ENCODE measurements at places on chromosomes 6 and 20.

DNA sequence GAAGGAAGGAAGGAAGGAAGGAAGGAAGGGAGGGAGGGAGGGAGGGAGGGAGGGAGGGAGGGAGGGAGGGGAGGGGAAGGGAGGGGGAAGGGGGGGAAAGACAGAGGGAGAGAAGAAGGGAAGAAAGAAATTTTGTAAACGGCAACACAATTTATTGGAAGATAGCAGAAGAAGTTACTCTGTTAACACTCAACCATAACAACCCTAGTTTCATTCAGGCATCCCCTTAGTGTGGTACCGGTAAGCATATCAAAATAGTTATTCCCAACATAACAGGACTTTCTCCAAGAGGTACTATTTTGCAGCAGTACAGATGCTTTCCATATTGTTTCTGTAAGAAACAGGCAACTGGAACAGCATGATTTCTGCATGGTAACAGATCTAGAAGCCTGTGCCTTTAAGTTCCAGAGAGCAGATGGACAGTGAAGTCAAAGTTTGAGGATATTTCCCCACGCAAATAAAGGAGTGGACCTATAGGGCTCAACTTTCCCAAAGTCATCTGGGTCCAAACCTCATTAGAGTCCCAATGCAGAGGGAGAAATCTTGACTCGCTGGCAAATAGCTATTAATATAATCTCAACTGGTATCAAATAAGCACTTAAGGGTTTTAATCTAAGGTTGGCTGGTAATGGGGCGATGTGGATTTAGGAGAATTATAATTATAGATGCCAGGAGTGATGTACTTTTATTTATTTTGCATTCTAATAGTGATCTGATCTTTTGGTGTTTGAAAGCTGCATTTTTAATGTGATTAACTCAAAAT lies 69.4 kb downstream of the TENT5A start:
- no peak for DNase-seq

DNA sequence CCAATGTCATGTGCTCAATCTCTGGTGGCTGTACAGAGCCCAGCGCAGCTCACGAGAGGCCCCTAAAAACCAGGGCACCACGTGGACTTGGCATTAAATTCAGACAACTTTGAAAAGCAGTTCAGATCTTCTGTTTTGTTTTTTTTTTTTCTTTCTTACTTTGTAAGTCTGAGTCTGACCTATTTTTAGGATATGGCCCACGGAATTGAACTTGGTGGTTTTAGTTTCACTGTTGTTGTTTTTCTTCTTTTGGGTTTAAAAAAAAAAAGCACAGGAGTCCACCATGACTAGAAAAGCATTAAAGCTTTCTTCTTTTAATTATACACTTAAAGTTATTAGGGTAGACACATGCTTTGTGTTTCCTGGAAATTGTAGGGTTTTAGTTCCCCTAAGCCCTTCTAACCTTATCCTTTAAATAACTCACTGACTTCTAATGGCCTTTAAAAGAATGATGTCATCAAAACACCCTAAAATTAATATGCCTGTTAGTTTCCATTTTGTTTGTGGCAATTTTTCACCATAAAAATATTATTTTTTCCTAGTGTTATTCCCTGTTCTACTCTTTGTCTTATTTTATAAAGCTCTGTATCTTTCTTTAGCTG lies 48.5 kb upstream of the CCN2 start:
- DNase-seq = no peak

DNA sequence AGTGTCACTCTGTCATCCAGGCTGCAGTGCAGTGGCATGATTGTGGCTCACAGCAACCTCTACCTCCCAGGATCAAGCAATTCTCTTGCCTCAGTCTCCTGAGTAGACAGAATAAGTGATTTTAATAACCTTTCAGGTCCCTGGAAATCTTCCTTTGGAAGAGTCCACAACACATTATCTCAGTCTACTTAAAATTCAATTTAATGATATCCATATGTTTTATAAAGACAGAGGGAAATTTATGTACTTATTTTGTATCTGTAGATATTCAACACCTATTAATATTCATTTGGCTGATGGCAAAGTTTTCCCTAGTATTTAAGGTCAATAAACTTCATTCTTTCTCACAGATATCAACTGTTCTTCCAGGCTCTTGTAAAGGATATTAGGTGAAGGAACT lies 881.4 kb upstream of the GJE1 start:
- DNase-seq = no peak

- peak; percentile 84 for DNase-seq
Observed at GRCh38 chr20:47682028-47682783, 103.1 kb downstream of the SULF2 start.

- DNase-seq = no peak
Observed at GRCh38 chr6:11363881-11364576, 131.6 kb upstream of the NEDD9 start.

DNA sequence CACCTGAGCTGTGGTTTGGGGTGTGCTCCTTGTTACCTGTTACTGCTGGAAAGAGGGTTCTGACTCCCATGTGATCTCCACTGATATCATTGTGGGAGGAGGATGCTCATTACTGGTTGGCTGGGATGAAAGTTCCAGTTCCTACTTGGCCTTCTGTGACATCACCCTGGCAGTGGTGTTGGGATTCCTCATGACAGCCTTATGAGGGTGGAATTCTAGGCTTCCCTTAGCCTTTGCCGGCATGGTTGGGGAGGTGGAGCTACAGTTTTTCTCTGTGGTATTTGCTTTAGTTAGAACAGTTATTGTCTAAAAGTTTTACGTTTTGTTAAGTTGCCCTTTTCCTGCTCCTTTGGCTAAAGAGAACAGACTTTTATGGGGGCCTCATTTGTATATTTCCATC lies 112.1 kb downstream of the AFG1L start:
- DNase-seq = no peak

DNA sequence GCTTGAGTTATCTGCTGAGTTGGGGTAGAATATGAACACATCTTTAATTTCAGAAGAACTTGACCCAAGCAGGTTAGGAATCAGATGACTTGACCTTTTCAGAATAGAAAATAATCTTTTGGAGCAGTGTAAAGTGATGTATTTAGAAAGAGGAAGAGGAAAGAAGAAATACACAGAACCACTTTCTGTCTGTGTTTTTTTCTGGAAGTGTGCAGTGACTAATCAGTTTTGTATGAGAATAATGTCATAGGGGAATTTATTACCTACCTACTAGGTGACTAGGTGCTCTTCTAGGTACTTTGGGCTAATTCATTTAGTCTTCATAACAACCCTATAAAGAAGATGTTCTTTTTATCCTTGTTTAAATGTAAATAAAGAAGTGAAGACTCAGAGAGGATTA lies 3.0 kb downstream of the PPP1R14C start:
- no peak for DNase-seq

- peak; percentile 67 for DNase-seq
Observed at GRCh38 chr20:63942250-63942951, 13.8 kb downstream of the UCKL1 start.

GRCh38 chr20:37968841-37969401 lies 64.3 kb downstream of the TTI1 start:
- no peak for DNase-seq

DNA sequence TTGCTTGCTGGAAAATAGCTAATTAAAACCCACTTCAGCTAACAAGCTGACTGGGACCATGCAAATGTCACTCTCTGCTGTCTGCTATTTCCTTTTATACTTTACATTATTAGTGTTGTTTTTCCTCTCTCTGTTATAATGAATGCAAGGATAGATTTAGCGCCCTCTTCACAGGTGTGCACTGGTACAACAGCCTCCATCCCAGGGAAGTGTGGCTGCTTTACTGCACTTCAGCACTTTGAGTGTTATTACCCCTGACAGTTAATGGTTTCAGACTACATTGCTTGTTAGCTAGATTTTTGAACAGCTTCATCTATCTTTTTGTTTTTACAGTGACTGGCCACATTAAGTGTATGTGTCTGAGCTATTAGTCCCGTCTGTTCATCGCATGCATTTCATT lies 405.7 kb downstream of the RNF144B start:
- DNase-seq = no peak

DNA sequence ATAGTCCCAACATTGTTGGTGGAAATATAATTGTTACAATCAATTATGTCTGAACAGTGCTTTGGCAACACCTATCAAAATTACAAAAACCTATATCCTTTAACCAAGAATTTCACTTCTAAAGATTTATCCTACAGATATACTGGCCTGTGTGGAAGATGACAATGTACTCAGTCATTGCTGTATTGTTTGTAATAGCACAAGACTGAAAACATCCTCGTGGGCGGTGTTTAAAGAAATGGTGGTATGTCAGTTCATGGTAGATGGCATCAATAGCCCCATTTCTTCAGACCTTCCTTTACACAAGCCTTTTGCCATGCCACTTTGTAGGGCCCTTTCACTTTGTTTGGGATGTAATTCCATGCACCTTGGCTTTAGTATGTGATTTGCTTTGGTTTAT lies 9.8 kb upstream of the TPBG start:
- no peak for DNase-seq

DNA sequence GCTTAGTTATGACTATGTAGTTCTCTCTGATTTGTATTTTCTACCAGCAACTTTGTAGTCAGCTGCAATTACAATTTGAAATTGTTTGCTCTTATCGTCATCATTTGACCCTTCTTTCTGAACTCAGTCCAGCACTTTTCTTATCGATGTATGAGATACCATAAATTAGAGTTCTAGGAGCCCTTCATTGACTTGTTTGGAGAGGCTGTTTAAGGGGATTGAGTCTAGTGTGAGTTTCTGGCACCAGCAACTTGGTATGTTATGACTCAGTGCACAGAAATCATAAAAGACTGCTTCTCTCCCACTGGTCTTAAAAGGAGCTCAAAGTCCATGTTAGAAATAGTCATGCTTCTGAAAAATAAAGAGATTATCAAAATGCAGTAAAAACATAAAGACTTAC lies 190.3 kb downstream of the TENT5A start:
- no peak for DNase-seq

DNA sequence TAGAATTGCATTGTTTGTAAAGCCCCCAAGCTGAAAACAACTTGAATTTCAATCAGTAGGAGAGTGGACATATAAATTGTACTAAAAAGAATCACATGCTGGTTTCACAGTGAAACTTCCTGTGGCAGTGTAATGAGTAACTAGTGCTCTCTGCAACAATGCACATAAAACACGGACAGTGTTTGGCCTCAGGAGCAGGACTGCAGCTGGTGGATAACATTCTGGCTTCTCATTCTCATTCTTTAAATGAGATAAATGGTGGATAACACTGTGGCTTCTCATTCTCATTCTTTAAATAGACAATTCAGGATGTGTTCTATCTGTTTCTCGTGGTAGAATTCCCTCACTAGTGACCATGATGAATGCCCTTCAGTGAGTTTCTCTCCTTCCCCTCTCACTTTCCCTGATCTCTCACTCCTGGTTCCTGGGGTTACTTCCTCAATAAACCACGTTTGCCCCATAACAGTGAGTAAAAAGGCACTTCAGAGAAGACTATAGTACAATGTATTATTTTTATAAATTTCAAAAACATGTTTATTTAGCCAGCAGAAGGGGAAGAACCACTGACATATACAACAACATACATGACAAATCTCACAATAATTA lies 59.9 kb downstream of the SLC22A2 start:
- no peak for DNase-seq

GRCh38 chr6:158457131-158457530 lies 102.8 kb upstream of the TMEM181 start:
- no peak for DNase-seq

GRCh38 chr20:48702455-48702913 lies 125.3 kb downstream of the PREX1 start:
- DNase-seq = no peak

GRCh38 chr20:3652221-3652620 lies 11.0 kb downstream of the GFRA4 start:
- DNase-seq = no peak

GRCh38 chr6:13741365-13741764 lies 29.7 kb upstream of the RANBP9 start:
- no peak for DNase-seq

- DNase-seq = no peak
Observed at GRCh38 chr6:81995548-81996289, 243.2 kb upstream of the TENT5A start.

- no peak for DNase-seq
Observed at GRCh38 chr20:3705970-3706739, 6.2 kb downstream of the SIGLEC1 start.

DNA sequence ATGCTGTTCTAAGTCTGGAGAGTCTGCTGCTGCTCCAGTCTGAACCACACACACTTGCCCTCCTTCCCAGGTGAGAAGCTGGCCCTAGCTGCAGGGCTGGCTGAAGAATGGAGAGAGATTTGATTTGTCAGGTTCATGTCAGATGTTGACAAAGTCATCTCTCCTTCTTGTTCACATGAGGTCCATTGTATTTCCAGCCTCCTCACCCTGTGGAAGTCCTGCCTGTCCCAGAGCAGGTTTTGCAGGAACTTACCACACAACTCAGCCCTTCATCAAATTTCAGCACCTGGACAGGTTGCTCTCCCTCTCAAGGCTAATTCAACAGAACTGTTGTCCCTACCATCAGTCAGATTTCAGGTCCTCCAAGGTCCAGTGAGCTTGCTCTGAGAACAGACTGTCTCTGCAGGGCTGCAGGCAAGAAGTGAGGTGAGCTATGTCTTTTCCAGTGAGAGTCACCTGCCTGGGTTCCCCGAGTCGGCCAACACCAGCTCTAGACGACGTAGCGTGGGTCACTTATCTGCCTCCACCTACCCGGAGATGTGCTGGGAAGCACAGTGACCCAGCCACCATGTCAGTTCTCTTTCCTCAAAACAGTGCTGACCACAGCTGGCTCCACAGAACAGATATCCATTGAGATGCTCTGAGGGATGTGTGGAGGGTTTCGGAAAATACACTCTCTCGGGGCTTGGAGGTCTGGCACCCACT lies 58.0 kb upstream of the CD93 start:
- DNase-seq = no peak

DNA sequence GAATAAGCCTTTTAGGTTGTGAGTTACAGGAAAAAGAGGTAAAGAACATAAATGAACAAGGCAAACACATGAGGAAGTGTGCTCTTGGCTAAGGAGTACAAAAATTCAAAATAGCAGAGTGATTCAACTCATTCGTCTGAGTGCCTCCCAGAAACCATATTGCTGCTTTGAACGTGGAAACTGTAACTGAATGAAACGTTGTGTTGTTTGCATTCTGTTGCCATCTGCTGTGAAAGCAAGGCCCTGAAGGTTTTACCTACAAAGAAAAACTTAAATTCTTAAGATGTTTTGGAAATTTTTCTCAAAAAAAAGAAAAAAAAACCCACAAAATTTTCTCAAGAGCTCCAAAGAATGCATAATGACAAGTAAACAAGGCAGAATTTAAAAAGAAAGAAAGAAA lies 375.4 kb upstream of the HS3ST5 start:
- DNase-seq = no peak

GRCh38 chr6:145406783-145407182 lies 328.5 kb downstream of the EPM2A start:
- DNase-seq = no peak

GRCh38 chr6:157546321-157546720 lies 165.3 kb downstream of the ZDHHC14 start:
- no peak for DNase-seq

Measured in Right ventricle myocardium superior (tissue), 1 donor.